Regular cardiac myocyte (primary cell): ENCODE measurements at places on chromosomes 1 and 21. TPM values are rescaled to one million over a fixed set of nuclear protein-coding genes. Genes with fewer than 3 reads are reported as not detected.

Gene HOOK1
- under 0.01 TPM in 2 replicates for total RNA-seq

Gene RBP7
- total RNA-seq, result not detected in 2 replicates

Gene GSTM2
- total RNA-seq, result 5.4 and 17.5 TPM in 2 replicates

Gene SPRR2E
- total RNA-seq, result not detected in 2 replicates

Gene NBPF4
- not detected in 2 replicates for total RNA-seq

Gene TMIGD3
- total RNA-seq, result not detected in 2 replicates
